Sigmoid colon (tissue), 7 donors: ENCODE measurements at places on chromosomes 11 and 22. TPM values are rescaled to one million over a fixed set of nuclear protein-coding genes. Genes with fewer than 3 reads are reported as not detected.
A peak's percentile ranks its signal among the peaks of the same experiment; 100 is the strongest.

GRCh38 chr11:93849751-93850593, 446 bp downstream of the VSTM5 start:
- DNase-seq, result no peak

- DNase-seq, result no peak
These were observed 48.6 kb upstream of the TMEM45B start for GRCh38 chr11:129766898-129767604.

GRCh38 chr11:83073884-83074283, 2.2 kb upstream of the RAB30 start:
- DNase-seq, result no peak

DNA sequence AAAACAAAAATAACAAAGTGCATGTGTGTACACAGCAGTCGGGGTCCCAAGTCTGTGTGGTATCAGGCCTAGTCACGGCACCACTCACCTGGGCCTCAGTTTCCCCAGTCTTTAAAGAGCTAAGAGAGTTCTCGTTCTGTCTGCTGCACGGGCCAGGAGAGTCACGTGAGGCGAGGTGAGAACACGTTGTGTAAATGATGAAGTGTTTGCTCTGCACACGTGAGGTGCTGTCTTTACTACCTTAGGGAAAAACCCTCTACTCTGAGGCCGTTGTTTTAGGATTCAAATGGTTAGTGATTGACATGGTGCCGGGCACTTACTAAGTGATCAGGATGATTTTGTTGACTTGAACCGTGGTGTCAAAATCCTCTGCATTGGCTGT, 86.5 kb upstream of the PPARA start:
- DNase-seq, result peak; percentile 66

ARHGAP42 gene
- 9.0 TPM for polyA plus RNA-seq
